NCI-H460 (cell line): ENCODE measurements at places on chromosomes 7 and 10.

DNA sequence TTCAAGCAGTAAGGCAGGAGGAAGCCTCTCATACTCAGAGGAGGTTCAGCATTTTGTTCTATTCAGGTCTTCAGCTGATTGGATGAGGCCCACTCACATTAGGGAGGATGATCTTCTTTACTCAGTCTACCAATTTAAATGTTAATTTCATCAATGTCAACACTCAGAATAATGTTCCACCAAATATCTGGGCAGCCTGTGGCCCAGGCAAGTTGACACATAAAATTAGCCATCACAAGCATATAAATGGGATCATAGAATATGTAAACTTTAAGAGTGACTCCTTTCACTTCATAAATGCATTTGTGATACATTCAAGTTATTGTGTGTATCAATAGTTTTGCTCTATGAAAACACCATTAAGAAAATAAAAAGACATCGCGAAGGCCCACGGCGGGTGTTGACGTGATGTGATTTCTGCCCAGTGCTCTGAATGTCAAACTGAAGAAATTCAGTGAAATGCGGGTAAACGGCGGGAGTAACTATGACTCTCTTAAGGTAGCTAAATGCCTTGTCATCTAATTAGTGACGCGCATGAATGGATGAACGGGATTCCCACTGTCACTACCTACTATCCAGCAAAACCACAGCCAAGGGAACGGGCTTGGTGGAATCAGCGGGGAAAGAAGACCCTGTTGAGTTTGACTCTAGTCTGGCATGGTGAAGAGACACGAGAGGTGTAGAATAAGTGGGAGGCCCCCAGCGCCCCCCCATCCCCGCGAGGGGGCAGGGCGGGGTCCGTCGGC is 536.1 kb upstream of the AUTS2 start:
- DNase-seq = no peak

DNA sequence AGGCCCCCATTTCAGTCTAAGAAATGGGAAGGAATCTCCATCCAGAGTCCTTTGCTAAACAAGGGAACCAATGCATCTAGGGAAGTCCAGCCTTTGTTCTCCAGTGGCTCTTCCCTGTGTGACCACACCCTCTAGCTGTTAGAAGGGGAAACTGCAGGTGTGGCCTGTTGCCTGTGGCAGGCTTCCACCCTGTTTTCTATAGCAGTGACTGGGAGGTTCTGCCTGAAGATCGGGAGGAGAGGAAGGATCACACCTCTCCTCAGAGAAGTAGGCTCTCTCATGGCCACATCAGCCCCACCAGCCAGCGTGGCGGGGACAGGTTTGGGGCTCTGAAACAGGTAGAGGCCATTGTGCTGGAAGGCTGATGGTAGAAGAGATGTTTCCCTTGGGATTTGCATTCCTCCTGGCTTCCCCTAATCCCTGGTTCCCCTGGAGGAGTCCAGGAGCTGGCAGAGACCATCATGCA is 47.7 kb upstream of the TRIM8 start:
- DNase-seq = peak; percentile 20

- DNase-seq = no peak
Observed at GRCh38 chr7:128874140-128875031, 11.7 kb downstream of the ATP6V1F start.

DNA sequence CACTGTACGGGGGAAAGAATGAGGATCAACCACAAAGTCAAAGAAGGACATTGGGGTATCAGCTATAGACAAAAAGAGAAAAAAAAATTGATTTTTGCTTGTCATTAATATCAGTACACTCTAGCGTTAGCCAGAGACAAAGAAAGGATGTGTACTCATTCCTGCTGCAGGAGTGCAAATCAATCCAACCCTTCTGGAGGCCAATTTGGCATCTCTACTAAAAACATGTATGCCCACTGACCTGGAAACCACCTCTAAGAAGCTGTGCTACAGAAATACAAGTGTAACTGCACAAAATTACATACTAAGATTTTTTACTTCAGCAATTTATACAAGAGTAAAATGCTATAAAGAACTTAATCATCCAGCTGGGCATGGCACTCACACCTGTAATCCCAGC is 13.6 kb downstream of the NSMCE4A start:
- no peak for DNase-seq

DNA sequence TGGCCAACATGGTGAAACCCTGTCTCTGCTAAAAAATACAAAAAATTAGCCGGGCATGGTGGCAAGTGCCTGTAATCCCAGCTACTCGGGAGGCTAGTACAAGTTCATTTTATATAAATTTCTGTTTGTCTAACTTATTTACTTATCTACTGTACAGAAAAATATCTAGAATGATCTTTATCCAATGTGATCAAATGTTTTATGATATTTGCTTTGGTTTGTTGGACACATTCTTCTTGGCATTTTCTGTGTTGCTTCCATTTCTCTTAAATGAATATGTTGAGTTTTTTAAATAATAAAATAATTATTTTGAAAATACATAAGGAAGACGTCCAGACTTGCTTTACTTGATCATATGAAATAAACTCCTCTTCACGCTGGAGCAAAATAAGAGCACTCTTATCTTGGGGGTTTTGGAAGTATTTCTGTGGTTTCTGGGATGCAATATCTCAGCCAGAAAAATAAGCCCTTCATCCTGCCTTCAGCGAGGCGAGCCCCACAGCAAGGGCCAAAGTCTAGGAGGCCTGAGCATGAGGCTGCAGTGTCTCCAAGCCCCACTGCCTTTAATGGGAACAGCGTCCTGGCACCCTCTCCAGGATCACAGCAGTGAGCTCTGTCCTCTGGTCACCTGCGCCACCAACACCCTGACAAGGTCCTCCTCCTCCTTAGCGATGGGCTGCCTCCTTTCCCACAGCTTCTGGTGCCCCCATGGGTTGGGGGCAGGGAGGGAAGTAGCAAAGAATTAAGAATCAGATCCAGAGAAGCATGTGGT is 480.2 kb downstream of the KCNMA1 start:
- no peak for DNase-seq

GRCh38 chr10:110827875-110828274 is 43.9 kb upstream of the PDCD4 start:
- no peak for DNase-seq

GRCh38 chr7:24948739-24949138 is 31.2 kb downstream of the OSBPL3 start:
- DNase-seq = no peak

- DNase-seq = no peak
Observed at GRCh38 chr7:129024125-129024524, 30.8 kb downstream of the TNPO3 start.
